ENCODE measurements at places on chromosomes 2 and 18.

GRCh38 chr2:105406221-105406620 lies 7.4 kb upstream of the FHL2 start:
- no peak for DNase-seq

DNA sequence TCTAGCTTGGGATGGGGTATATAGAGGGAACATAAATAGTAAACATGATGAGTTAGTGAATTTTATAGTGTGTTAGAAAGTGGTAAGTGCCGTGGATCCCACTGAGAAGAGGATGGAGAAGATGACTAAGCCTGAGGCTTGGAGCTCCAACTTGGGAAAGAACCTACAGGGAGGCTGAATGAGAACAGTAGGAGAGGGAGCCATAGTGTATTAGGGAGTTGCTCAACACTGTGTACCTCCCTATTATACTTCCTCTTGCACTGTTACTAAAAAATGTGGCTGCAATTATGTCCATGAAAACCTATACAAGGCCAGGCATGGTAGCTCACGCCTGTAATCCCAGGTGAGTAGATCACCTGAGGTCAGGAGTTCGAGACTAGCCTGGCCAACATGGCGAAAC lies 2.9 kb upstream of the SLC19A3 start:
- no peak for DNase-seq

GRCh38 chr2:233410196-233410760 lies 56.0 kb downstream of the DGKD start:
- no peak for DNase-seq

GRCh38 chr2:54652540-54652939 lies 70.9 kb upstream of the EML6 start:
- DNase-seq = peak; percentile 45

- no peak for DNase-seq
Observed at GRCh38 chr18:77977331-77977730, 727.7 kb downstream of the GALR1 start.

All from GM12865 (cell line).